ENCODE measurements at places on chromosomes 4 and X. TPM values are rescaled to one million over a fixed set of nuclear protein-coding genes. Genes with fewer than 3 reads are reported as not detected.

- no peak for DNase-seq
These were observed 108.2 kb upstream of the ACSL4 start for GRCh38 chrX:109841257-109841656.

Gene HMGN5
- total RNA-seq = 5.0 TPM

Gene LRRC66
- 0.34 TPM for total RNA-seq

- no peak for DNase-seq
These were observed 8.0 kb downstream of the OFD1 start for GRCh38 chrX:13742397-13743176.

- no peak for DNase-seq
These were observed 1166.8 kb downstream of the ADGRL3 start for GRCh38 chr4:62366939-62367338.

- DNase-seq = peak; percentile 5
These were observed 637 bp downstream of the MAMLD1 start for GRCh38 chrX:150363561-150364346.

- no peak for DNase-seq
These were observed 1027.0 kb upstream of the ADGRL3 start for GRCh38 chr4:60173103-60173502.

DNA sequence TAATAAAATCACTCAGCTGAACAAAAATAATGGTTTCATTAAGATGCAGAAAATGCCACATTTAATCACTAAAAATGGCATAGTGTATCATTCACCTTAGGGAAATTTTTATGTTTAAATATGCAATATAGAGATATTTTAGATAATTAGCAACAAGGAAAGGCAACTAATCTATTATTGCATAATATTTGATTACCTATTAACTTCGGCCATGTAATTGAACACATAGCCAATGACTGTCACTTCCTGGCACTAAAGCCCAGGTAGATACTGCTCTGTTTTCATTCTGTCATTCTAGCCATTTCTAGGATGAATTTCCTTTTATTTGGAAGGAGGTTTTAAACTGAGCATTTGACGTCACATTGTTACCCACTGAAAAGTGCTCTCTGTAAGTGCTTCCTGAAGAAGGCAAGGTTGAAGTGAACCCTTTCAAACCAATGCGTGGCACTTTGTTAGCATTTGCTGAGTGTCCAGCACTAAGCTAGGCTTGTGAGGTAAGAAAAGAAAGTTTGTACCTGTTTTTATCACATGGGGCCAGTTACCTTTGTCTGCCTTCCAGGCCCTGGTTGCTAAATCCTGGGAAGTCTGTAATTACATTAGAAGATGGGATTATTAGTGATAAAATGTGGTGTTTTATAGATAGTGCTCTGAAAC lies 67.8 kb upstream of the LSM6 start:
- no peak for DNase-seq

DNA sequence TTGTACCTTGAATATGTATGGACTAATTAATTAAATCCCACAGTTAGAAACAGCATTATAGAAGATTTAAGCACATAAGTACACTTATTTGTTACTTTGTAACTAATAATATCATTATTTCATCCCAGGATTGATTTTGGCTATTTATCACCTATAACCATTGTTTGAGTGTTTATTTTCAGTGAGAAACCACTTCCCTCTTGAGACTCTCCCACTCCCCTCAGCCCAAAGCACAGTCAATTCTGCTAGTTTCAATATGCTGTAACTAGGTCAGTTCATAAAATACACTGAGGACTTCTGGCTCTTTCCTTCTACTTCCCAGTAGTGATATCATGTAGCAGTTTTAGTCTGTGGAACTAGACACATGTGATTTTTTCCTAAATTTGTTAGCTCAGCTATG lies 16.3 kb downstream of the OFD1 start:
- no peak for DNase-seq

GRCh38 chr4:13266687-13267086 lies 217.5 kb downstream of the RAB28 start:
- DNase-seq = no peak

GRCh38 chr4:159134429-159134828 lies 31.6 kb downstream of the RAPGEF2 start:
- DNase-seq = no peak

Gene HTRA3
- 3.4 TPM for total RNA-seq

- no peak for DNase-seq
These were observed 32.4 kb downstream of the ATP2B3 start for GRCh38 chrX:153549807-153550206.

Gene GC
- not detected for total RNA-seq

GRCh38 chr4:124632439-124632838 lies 80.1 kb downstream of the ANKRD50 start:
- no peak for DNase-seq

GRCh38 chrX:44904542-44905115 lies 31.6 kb downstream of the KDM6A start:
- DNase-seq = no peak

- DNase-seq = no peak
These were observed 27.5 kb upstream of the MXD4 start for GRCh38 chr4:2289311-2289954.

Gene XKRX
- total RNA-seq = 0.41 TPM

DNA sequence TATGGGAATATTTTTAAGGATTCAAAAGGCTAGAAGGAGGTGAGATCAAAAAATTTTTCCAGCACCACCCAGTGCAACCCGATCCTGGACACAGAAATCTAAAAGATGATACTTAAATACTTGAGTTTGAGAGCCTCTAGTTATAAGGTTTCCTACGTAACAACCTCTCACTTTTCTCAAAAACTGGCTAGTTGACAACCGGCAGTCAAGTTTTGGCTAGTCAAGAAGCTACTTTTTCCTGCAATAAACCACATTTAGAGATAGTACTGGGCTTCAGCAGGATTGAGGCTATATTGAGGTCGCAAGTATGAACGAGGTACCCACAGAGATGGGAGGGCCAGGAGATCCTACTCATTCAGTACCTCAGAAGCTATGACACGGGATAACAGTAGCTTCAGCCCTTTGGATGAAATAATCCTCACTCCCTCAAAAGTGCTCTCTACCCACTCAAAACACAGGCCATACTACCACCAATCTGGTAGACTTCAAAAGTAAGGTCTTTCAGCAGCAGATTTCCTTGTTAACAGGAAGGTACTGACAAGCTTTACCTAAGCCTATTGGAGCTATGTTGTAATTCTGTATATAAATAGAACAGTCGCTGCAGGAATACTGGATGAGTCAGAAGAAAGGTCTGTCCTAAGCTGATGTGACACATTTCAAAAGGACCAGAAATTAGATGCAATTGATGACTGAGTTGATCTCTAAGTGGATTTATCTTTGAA lies 1.5 kb upstream of the TSPAN5 start:
- no peak for DNase-seq

Gene FDCSP
- total RNA-seq = not detected

Gene SLC7A11
- total RNA-seq = 18.7 TPM

Gene CSAG2
- not detected for total RNA-seq

GRCh38 chrX:30881390-30881789 lies 7.7 kb downstream of the TAB3 start:
- DNase-seq = no peak

Gene HSD17B13
- not detected for total RNA-seq

DNA sequence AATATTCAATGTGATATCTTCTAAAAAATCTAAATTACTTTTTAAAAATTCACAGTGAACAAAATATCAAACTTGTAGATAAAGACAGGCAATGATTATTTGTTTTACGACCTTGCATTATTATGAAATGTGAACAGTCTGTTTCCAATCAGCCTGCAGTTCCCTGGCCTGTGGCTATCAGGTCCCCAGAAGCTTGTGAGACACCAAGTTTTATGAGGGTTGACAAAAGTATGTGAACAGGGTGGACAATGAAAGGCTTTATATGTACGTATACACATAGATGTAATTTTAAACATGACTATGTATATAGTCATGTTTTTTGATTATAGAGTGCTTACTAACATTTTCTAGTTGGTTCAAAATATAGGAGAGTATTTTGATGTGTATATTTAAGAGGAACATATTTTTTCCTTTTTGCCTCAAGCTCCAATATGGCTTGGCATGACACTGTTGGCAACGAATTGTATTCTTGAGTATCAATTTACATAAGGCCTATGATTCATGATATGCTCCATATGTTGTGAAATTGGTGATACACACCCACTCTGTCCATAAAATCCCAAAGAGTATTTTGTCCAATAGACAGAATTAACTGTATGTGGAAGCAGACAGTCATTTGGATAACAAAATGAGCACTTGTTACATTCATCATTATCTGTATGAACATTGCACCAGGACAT lies 55.7 kb downstream of the BTC start:
- no peak for DNase-seq

DNA sequence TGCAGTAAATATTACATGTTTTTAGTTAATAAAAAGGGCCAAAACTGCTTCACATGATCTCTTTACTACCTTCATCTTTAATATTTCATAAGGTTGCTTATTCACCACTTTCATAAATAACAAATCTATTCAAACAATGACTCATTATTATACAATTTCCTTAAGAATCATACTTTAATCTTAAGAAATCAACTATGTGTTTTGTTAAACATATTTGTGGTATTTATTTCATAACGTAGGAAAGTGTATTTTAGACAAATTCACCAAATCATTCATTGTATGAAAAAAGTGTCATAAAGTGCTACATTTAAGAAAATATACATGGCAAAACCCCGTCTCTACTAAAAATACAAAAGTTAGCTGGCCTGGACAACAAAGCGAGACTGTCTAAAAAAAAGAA lies 150.5 kb upstream of the RXFP1 start:
- DNase-seq = no peak
